ENCODE measurements at places on chromosomes 11 and 22. TPM values are rescaled to one million over a fixed set of nuclear protein-coding genes. Genes with fewer than 3 reads are reported as not detected.

GRCh38 chr11:64367931-64368672 lies 9.1 kb downstream of the RPS6KA4 start:
- no peak for DNase-seq

DNA sequence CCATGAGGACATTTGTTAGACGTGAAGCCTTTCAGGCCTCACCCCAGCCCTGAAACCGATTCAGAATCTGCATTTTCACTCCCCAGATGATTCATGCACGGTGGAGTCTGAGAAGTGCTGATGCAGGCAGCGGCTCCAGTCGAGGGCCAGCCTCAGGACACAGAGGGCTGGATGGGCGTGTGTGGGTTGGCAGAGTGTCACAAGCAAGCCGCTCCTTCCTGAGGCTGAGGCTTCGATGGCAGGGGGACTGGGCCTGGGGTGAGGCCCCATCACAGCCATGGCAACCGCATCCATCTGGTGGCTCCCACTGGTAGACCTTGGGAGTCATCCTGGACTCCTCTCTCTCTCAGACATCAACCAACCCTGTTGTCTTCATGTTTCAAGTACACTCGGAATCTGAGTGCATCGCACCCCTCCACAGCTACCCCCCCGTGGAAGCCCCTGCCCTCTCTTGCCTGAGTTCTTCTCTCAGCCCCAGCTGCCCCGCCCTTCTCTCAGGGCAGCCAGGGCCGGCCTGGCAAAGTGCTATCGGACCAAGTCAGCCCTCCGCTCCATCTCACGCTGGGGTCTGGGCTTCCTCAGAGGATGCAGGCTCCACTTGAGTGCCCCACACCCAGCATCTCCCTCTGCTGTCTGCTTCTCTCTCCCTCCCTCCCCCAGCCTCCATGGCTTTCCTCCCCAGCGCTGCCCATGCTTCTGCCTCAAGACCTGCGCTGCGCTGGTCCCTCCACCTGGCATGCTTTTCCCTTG lies 10.6 kb downstream of the KCNC1 start:
- no peak for DNase-seq

DNA sequence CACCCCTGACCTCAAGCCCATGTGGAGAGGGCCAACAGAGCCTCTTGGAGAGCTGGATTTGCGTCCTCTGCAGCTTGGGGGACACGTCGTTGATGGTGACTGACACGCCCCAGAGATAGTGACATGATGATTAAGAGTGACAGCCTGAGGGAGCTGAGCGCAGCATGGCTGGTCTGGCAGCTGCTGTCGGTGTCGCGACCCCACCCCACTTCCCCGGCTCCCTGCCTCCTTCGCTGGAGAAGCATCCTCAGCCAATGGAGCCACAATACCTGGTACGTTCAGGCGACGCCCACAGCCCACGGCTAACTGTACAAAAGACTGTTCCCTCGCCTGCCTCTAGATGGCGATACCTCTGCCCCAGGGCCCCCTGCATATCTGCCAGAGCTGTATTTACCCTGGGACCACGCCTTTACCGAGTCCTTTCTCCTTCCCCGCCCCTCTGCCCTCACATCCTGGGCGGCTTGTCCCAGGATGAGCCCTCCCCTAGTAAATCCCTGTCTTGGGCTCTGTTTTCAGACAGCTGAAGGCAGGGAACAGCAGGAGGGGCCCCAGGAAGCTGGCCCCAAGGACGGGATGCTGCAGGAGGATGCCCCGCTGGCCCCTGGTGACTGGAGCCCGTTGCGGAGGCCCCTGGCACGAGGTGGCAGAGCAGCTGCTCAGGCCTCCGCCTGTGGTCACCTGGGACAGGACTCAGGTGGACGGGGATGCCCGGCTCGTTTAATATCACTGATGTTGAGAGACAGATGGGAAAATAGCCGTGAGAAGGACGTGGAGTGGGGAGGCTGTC lies 90.6 kb downstream of the RPS6KA4 start:
- no peak for DNase-seq

DNA sequence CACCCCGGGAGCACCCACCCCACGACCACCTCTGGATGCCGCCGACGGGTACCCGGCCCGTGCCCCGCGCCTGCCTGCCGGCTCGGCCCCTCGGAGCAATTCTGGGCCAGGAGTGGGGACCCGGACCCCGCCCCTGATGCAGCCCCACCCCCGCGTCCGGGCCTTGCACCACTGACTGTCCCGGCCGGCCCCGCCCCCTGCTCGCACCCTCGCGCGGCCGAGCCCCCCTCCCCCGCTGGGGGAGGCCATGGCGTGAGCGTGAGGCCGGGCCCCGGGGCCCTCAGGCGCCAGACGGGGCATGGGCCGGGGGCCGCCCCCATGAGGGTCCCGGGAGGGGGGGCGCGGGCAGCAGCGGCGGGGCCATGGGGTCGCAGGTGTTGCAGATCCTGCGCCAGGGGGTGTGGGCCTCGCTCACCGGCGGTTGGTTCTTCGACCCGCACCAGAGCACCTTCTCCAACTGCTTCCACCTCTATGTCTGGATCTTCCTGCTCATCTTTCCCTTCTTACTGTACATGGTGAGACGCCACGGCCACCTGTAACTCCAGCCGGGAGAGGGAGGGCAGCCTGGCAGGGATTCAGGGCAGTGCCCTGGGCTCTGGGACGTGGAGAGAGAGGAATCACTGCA lies 486 bp downstream of the PCNX3 start:
- no peak for DNase-seq

The TMEM135 gene
- 34.3 TPM for polyA plus RNA-seq

The LIF gene
- 2.0 TPM for polyA plus RNA-seq

The CLTCL1 gene
- polyA plus RNA-seq = 4.2 TPM

DNA sequence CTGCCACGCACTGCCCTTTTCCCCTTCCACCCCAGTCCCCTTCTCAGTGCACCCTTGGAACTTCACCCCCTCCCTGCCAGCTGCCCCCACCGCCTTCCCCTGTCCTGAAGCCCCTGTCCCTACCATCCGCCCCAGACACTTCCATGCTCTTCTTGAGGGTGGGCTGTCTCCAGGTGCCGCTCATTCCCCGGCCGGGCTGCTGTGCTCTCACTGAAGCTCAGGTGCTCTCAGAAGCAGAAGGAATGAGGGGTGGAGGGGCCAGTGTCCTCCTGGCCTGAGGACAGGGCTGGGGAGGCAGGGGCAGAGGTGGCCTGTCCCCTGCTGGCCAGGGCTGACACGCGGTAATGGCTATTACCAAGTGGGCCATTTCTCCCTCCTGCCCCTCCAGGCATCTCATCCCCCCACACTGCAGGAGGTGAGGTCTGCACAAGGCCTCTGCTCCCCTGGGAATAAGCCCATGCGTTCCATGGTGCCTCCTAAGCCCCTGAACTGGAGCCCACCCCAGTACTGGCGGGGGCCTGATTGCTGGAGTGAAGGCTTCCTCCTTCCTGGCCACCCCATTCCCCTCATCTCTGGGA lies 6.6 kb upstream of the BID start:
- no peak for DNase-seq

GRCh38 chr11:69658626-69659450 lies 16.3 kb downstream of the LTO1 start:
- no peak for DNase-seq

The KCNJ11 gene
- polyA plus RNA-seq = 2.1 TPM

The INS gene
- polyA plus RNA-seq = not detected

- DNase-seq = no peak
Observed at GRCh38 chr11:75100314-75100713, 3.6 kb upstream of the OR2AT4 start.

- no peak for DNase-seq
Observed at GRCh38 chr11:10886652-10887250, 28.9 kb upstream of the ZBED5 start.

DNA sequence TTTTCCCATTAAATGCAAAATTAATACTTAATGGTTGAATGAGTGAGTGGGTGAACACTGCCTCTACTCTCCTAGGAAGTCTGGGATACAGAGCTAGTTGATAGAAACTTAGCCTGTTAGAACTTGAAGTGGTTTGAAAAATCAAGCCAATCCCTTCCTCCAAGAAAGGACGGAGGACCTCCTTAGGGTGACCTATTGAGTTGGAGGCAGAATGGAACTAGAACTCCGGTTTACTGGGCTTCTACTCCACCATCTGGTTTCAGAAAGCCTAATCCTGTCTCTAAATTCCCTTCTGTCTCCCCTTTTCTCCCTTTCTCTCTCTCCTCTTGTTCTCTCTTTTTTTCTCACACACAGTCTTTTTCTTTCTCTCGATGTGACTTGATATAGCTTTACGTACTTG lies 19.6 kb upstream of the IL18BP start:
- DNase-seq = no peak

Measured in right renal pelvis (tissue), 4 donors.